ENCODE measurements at places on chromosomes 2 and 18.
A peak's percentile ranks its signal among the peaks of the same experiment; 100 is the strongest.

- no peak for DNase-seq
Measured at GRCh38 chr2:234640657-234641056, 143.8 kb upstream of the ARL4C start.

DNA sequence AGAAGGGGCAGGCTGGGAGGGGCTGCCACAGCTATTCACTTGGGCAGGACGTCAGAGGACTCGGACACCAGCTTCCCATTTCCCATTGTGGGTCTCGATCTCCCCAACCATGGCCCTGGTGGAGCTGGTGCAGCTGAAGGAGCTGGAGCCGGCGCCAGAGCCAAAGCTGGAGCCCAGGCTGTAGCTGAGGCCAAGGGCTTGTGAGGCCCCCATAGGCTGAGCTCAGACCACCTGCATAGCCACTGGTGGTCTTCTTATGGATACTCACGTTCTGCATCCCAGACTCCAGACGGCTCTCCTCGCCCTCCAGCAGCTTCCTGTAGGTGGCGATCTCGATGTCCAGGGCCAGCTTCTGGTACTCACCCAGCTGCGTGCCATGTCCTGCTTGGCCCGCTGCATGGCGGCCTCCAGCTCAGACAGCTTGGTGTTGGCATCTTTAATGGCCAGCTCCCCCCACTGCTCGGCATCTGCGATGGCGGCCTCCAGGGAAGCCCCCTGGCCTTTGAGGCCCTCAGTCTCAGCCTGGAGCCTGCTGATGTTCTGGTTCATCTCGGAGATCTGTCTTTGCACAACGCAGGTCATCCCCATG, 6.0 kb upstream of the CDK5R2 start:
- DNase-seq, result no peak

GRCh38 chr2:8676921-8677645, 4.8 kb upstream of the ID2 start:
- DNase-seq, result no peak

GRCh38 chr2:43984533-43984932, 11.3 kb downstream of the LRPPRC start:
- DNase-seq, result no peak

GRCh38 chr2:169007941-169008340, 23.2 kb downstream of the ABCB11 start:
- DNase-seq, result no peak

GRCh38 chr2:142557391-142557790, 320.1 kb upstream of the KYNU start:
- DNase-seq, result no peak

DNA sequence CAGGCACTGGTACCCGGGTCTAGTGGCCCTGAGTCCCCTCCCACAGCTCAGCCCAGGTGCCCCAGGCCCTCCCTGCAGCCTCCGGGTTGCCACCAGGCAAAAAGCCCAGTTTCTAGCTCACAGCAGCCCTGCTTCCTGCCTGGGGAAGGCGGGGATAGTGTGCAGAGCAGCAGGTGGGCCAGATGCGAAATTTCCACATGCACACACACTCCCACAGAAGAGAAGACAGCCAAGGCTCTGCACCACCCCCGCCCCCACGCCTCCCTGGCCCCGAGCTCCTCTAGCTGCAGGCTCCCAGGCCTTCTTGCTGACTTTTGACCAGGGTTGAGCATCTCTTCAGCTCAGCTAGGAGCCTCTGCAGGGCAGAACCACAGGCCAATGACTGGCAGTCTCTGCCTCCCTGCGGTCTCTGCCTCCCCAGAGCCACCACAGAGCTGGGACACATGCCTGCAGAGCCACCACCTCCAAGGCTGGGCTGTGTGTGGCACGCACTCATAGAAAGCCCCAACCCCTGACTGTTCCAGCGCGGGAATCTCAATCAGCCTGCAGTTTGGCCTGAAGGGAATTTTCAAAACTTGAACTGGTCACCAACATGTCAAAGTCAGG, 7.2 kb downstream of the SLC66A2 start:
- DNase-seq, result no peak

- no peak for DNase-seq
Measured at GRCh38 chr2:86003967-86004366, 101.7 kb downstream of the POLR1A start.

DNA sequence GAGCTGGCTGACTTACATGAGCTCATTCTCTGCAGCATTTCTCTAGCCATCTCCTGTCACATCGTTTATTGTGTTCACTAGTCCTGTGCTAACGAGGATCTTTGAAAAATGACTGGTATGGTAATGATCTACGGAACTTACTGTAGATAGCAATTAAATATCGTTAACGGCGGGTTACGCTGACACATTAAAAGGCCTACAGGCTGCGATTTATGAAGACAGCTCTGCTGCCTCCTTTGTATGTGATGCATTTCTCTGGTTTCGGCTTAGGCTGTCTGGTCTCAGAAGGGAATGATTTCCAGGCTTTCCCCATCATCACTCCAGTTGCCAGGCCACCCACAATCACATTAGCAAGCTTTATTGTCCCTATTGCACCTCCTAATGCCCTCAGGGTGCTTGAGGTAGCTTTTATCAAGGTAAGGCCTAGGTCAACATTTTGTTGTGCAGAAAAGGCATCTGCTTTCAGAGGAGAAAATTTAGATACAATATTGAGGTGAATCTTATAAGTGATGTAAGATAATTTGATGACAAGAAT, 284.4 kb downstream of the SOX11 start:
- no peak for DNase-seq

DNA sequence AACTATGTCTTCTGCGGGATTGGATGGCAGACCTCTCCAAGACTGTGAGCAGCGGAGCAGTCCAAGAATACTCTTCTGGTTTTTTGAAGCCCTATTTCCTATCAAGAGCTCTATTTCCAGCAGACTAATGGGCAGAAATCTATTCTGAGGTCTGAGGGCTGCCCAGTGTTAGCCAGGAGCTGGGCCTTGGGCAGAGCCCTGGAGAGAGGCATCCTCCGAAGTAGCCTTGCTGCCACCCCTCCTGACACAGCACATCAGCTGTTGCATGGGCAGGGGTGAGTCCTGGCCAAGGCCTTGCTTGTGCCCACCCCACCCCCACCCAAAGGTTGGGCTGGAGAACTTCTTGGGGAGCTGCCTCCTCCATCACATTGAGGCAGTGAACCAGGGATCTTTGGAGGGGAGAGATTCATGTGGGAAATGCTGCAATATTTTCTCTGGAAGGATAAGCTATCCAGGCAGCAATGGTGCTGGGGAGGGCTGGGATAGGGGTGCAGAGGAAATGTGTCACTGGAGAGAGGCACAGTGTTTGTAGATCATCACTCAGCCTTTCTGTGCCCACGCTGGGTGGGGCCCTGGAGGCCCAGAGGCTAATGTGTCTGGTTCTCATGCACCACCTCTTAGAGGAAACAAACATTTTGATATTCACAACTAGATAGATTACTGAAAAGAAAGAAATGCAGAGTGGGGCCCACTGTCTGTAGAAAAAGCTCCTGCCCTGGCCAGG, 104.7 kb downstream of the VSNL1 start:
- no peak for DNase-seq

DNA sequence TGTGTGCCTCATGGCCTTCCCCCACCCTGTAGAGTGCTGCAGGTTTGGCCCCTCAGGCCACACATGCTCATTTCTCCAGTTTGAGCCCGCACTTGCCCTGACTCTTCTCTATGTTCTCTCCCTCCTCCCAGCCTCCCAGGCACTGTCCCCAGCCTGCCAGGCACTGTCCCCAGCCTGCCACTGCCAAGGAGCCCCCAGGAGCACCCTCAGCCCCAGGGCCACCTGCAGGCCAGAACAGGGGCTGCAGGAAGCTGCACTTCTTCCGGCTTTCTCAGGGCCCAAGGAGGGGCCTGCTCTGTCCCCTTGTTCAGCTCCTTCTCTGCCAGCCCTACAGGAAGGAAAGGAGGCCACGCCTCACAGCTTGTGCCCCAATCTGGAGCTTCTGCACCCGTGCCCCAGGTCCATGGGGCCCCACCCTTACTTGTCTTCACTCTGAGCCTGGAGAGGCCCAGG, 31.6 kb downstream of the CYP26B1 start:
- no peak for DNase-seq

GRCh38 chr2:24919037-24919505, 966 bp downstream of the ADCY3 start:
- peak; percentile 63 for DNase-seq

GRCh38 chr2:317501-318424, 29.9 kb upstream of the ALKAL2 start:
- DNase-seq, result peak; percentile 24

- DNase-seq, result no peak
Measured at GRCh38 chr2:6352906-6353515, 512.7 kb downstream of the CMPK2 start.

DNA sequence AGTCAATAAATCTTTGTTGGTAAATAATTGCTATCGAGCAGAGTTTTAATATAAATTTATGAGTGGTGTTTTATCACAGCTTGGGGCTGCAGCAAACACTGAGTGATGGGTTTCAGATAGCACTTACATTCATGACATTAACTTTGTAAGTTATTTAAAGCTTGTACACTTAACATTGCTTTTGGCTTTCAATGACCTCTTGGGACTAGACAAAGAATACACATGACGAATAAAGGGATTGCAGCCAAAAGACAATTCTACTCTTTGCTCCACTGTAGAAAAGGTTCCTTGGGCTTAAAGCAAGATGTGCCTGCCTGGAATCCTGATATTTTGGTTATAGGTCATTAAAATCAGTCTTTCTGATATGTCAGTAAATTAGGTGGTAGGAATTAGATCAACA, 299.5 kb downstream of the GBX2 start:
- DNase-seq, result no peak

DNA sequence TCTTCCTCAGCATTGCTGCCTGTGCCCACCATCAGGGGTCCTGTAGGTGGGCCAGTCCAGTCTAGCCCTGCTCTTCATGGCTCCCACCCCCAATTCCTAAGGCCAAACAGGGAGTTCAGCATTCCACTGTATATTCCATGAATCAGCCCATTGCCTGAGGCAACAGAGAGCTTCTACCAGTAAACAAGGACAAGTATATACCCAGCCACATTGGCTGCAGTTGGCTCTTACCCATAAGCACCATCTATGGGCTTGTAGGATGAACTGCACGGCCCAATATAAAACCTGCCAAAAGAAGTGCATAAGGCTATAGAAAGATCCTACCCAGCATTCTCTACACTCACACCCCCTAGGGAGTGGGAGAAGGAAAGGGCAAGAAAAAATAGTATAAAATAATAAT, 95.1 kb upstream of the SALL3 start:
- no peak for DNase-seq

DNA sequence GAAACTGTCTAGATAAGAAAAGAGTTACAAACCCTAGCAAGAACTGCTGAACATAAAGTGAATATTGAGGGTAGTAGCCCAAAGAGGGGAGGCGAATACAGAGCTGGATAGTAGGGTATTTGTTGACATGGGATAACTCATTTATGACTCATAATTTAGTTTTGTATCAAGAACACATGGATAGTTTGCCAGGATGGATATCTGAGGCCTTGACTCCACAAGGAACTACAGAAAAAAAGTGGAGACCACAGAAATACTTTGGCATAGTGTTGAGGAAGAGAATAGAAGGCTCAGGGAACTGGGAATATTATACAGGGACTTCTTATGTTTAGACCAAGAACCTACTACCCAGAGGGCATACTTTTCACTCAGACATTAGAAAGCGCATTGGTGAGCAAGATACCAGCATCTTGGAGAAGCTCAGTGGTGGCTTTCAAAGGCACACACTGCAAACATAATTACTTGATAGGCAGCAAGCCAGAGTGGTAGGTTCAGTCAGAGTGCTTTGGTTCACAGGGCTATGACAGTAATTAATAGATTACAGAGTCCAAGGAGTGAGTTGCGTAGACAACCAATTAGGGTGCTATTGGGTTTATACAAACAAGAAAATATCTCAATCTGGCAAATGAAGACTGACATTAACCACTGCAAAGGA, 51.9 kb upstream of the ZBTB7C start:
- DNase-seq, result no peak

DNA sequence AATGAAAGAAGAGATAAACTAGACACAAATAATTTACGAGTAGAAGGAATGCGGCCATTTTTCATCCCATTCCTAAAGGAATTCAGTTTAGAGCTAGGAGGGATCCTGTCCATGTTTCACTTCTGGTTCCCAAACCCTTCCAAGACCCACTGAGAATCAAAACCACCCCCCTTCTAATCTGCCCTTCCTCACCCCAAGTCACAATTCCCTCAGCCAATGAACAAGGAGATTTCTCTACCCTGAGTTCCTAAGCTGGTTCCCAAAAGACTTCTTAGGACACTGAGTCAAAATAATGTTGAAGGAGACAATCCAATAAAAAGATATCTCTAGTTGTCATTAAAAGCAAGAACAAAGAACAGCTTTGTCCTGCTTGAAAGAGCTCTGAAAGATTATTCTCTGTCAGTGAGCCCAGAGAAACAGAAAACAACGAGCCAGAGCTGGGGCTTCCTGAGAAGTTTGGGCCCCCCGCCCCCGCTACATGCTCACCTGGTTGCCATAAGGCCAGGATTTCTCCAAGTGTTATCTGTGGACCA, 45.7 kb downstream of the STK39 start:
- no peak for DNase-seq

DNA sequence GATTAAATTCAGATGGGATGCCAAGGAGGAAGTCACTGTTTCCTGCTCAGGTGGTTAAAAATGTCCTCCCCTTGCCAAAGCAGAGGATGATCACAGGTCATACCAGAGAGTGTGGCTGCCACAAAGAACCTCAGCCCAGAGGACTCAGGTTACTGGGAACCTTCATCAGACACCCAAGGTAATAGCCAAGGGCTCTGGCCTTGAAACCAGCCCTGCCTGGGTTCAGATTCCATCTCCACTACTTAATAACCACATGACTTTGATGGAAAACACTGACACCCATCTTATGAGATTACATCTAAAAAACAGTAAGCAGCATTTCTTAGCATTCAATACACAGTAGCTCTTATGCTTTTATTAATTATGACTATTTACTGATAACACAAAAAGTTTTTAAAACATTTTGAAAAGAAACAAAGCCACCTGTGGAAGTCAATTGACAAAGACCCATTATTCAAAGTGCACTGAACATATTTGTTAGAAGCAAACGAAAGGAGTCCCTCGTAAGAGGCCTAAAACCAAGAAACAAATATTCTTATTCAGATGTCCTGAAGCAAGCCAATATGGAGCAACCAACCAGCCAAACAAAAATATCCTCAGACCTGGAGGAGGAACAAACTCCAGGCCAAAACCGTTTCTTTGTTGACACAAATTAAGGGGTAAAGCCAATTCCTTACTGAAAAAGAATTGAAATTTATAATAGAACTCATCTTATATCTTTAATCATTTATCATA, 241.5 kb downstream of the RNF152 start:
- DNase-seq, result no peak

- no peak for DNase-seq
Measured at GRCh38 chr2:8538931-8539621, 142.8 kb upstream of the ID2 start.

DNA sequence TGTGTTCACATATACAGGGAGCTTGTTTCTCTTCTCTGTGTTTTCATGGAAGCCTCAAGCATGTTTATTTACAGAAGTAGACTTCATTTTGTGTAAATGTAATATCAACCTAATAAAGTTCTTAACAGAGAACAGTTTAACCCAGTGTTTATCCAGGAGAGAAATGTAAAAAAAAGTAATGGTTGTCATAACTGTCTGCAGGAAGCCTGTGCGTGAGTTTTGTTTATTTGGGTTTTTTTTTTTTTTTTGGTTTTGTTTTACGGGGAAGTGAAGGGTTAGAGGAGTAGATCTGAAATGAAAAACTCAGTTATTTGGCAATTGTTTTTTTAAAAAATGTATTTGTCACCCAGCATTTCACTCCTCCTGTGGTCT, 124.7 kb downstream of the RAPGEF4 start:
- DNase-seq, result no peak
